ENCODE measurements at places on chromosomes 3 and 15. TPM values are rescaled to one million over a fixed set of nuclear protein-coding genes. Genes with fewer than 3 reads are reported as not detected.

GRCh38 chr15:82862886-82863285 lies 53.5 kb downstream of the WHAMM start:
- DNase-seq = no peak

Gene SNX1
- 59.4 TPM for total RNA-seq

Gene IL20RB
- 0.42 TPM for total RNA-seq

GRCh38 chr3:176554264-176554663 lies 643.0 kb downstream of the TBL1XR1 start:
- no peak for DNase-seq

Gene GOLGA8M
- 2.1 TPM for total RNA-seq

Gene ZCWPW2
- total RNA-seq = 4.6 TPM

DNA sequence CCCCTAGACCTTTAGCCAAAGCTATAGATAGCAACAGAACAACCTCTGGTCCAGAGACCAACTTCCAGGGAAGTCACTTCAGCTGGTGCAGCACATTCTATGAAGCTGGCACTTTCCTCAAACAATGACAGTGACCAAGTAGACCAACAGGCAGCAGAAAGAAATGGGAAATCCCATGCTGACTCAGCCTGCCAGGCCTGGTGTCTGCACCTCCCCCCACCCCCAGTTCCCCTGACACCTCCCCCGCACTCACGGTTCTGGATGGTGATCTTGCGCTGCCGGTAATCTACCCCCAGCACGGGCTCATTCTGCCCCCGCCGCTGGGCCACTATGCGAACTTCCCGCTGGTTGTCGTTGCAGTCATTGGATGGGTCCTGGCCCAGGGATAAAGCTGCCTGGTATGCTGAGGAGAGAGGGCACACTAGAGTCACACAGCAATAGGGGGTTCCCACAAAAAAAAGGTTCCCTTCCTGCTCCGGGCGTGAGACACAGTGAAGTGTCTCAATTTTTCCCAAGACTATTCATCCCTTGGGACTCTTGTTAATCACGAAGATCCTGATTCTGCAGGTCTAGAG lies 17.0 kb downstream of the ILDR1 start:
- DNase-seq = no peak

DNA sequence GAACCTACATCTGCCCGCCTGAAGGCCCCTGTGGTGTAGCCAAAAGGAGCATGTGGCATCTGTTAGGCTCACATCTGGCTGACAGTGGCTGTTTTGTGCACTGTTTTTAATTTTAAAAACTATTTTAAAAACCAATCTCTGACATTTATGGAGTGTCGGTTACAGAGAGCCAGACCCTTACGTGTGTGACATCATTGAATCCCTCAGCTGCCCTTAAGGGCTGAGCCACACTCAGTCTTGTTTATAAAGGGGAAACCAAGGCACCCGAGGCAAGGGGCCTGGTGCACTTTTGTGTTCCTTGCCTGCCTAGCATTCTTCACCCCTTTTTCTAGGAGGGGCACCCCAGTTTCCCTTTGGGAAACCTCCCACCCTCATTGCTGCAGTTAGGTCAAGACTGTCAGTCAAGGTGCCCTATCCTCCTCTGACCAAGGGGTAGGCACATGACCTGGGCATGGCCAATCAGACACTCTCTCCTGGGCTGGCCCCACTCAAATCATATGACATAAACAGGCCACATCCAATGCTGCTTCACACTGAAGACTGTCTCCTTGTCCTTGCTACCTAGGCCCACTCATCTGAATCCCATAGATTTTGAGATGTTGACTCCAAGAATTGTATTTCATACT lies 105.3 kb downstream of the LSM3 start:
- DNase-seq = no peak

GRCh38 chr3:184305577-184305976 lies 6.5 kb downstream of the PSMD2 start:
- no peak for DNase-seq

DNA sequence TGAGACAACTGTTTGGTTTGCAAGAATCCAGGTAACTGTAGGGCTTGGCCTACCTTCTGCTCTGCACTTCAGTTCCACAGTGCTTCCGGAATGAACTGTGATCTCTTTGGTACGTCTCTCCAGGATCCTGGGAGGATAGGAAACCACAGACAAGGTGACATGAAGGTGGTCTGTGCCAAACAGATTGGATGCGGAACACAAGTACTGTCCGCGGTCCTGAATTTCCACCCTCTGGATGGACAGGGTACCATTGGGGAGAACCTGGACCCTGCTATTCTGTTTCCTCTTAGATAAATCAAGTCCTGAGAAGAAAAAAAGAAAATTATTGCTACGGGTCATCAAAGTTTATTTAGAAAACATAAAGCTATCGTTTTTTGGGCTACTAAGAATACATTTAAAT lies 17.3 kb downstream of the IGSF10 start:
- no peak for DNase-seq

Gene ANKUB1
- total RNA-seq = not detected

Gene RTP3
- total RNA-seq = not detected

- no peak for DNase-seq
These were observed 20.1 kb upstream of the TGFBR2 start for GRCh38 chr3:30586096-30586805.
